ENCODE measurements at places on chromosomes 2 and 18.
A peak's percentile ranks its signal among the peaks of the same experiment; 100 is the strongest.

DNA sequence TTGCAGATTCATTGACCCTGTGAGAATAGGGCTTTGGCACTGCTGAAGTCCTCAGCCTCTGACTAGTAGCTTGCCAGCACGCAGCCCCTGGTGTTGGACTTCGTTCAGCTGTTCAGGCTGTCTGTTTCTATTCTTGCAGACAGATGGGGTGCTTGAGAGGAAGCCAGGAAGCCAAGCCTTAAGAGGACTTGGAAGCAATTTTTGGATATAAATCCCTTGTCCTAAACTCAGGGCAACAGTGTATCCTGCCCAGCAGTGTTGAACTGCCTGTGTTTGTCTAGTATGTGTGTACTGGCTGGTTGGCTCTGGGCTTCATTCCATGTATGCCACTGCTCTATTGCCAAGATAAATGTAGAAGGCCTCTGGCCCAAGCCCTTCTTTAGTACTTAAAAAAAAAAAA, 108.6 kb downstream of the COMMD1 start:
- no peak for DNase-seq

DNA sequence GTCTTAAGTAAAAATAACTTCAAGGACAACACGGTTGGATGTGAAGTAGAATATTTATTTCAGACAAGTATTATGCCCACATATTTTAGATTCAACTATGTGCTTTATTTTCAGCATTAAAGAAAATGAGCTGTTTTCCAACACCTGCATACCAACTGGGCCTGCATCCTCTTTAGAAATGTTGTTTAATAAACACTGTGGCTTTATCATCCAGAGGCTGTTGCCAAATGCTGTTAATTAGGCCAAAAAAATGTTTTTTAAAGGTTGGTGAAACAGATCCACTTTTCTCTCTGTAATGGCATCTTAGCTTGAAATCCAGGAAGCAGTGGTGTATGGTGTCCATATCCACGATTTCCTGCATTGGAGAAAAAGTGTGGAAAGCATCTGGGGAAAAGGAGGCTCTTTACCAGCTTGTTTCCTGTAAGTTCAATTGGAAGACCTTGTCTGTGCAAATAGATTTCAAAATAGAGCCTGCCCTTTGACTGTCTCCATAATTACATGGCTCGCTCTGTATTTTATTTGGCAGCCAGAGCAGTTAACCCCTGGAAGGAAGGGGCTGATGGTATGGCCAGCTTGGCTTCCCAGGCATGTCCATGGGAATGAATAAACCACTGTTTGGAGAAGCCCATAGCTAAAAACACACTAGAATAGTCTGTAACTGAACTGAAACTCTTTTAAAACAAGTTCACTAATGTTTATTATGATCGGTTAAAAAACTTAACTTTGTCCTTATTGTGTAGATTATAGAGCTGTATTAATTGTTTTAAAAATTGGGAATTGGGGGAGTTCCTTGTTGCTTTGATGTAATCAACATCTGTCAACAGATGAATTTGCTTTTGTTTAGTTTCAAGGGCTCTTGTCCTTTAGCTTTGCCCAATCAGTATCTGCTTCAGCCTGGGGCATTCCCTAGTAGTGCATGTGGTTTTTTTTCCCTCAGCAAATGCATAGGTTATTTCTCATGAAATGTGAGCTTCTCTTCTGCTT, 33.0 kb upstream of the DLX1 start:
- no peak for DNase-seq

GRCh38 chr2:238136820-238137537, 1.5 kb upstream of the KLHL30 start:
- DNase-seq, result no peak

DNA sequence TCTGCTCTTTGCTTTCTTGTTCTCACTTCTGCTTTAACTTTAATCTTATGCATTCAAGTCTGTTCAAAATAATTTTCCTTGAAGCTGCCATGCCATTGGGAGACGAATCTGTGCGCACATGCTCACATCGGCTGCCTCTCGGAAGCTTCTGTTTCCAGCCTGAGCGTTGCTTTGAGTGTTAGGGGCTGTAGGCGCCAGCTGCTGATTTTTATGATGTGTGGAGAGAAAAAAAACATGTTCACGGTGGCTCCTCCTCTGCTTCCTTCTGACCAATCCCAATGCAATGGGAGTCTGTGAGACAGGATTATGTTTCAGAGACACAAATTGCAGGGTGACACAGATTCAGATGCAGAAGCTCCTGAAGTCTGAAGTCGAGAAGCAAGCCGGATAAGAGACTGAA, at the start of gene MC4R:
MC4R (minus strand) TSS at position 180 of the 400 bp plus-strand sequence. CDS start 426 bp downstream, outside the sequence.
- DNase-seq, result no peak

GRCh38 chr2:127609818-127610217, 36.1 kb upstream of the GPR17 start:
- no peak for DNase-seq

GRCh38 chr2:36373149-36373926, 17.8 kb downstream of the CRIM1 start:
- no peak for DNase-seq

- peak; percentile 13 for DNase-seq
Observed at GRCh38 chr2:173963323-173963816, 1.8 kb downstream of the SP3 start.

GRCh38 chr2:162072976-162073887, 783 bp downstream of the DPP4 start:
- DNase-seq, result no peak

DNA sequence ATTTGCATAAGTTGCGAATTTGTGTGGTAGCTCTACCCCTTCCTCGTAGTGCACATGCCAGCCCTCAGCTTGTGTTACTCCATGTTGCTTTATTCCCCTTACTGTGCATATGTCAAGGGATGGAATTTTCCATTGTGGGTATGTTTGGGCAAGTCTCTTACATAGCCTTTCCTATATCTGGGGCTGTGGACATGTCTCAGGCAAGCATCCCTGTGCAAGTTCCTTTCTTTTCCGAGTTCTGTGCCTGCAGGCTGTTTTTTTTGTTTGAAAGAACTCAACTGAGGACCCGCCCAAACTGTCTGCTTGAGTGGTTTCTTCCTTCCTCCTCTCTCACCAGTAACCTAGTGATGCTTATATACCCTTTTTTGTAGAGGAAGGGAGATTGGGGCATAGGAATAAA, 1739.1 kb upstream of the PIK3C3 start:
- no peak for DNase-seq

GRCh38 chr2:44906972-44907371, 34.5 kb upstream of the SIX3 start:
- no peak for DNase-seq

GRCh38 chr2:165743442-165743841, 50.6 kb downstream of the GALNT3 start:
- DNase-seq, result no peak

- no peak for DNase-seq
Observed at GRCh38 chr2:88019985-88020384, 3.6 kb upstream of the RNU2-63P start.

- DNase-seq, result no peak
Observed at GRCh38 chr2:236113948-236114347, 54.2 kb downstream of the GBX2 start.

DNA sequence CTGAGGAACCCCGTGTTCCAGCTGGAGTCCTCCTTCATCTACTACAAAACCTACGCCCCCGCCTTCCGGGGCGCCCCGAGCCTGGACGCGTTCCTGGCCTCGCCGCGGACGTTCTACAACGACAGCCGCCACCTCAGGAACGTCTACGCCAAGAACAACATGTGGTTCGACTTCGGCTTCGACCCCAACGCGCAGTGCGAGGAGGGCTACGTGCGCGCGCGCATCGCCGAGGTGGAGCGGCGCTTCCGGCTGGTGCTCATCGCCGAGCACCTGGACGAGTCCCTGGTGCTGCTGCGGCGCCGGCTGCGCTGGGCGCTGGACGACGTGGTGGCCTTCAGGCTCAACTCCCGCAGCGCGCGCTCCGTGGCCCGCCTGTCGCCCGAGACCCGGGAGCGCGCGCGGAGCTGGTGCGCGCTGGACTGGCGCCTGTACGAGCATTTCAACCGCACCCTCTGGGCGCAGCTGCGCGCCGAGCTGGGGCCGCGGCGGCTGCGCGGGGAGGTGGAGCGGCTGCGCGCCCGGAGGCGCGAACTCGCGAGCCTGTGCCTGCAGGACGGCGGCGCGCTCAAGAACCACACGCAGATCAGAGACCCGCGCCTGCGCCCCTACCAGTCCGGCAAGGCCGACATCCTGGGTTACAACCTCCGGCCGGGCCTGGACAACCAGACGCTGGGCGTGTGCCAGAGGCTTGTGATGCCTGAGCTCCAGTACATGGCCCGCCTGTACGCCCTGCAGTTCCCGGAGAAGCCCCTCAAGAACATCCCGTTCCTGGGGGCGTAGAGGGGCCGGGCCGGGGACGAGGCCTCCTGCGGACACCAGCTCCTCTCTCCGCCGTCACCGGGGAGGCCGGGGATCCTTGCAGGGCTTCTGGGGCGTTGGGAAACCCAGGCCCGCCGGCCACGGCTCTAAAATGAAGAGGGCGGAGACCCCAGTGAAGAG, 5.3 kb upstream of the NEU4 start:
- DNase-seq, result peak; percentile 19

- DNase-seq, result no peak
Observed at GRCh38 chr2:176424746-176425145, 155.5 kb downstream of the MTX2 start.

- no peak for DNase-seq
Observed at GRCh38 chr18:26909599-26910290, 44.2 kb upstream of the AQP4 start.

GRCh38 chr2:252001-252602, 11.7 kb downstream of the SH3YL1 start:
- no peak for DNase-seq

- no peak for DNase-seq
Observed at GRCh38 chr18:31241900-31242409, 76.0 kb upstream of the DSG1 start.

- DNase-seq, result no peak
Observed at GRCh38 chr2:238839428-238839827, 8.5 kb upstream of the TWIST2 start.

DNA sequence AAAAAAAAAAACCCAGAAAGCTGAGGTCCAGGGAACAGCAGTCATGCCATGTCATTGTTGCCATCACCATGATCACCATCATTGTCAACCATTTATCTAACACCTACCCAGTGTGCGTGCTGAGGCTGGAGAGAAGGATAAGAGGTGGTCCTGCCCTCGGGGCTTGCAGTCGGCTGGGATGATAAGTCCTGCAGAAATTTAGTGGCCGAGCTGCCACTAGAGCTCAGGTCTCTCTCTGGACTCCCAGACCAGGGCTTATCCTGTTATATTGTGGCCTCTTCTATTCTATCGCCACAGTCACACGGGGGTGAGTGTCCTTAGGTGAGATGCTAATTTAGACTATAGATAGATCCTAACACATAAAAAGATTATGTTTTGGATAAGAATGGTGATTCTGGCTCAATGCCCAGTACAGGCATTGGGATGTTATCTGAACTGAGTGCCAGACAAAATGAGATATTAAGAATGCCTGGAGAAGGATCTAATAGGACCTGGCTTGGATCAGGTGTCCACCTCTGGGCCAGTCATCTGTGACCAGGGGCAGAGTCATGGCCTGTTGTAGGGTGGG, 43.2 kb upstream of the YWHAQ start:
- DNase-seq, result no peak

DNA sequence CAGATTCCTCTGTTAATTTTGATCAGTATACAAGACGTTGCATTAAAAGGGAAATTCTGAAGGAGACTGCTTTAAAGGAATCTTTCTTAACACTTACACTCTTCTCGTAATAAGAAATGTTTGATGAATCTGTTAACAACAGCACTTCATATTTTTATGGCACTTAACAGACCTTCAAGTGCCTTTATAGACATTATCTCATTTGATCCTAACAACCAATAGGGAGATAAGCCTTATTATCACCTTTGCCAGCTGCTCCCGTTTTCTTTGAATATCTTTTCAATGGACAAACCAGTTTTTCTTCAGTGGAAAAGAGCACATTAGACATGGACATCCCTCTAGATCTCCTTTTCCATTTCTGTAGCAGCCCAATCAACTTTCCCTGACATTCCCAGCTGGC, 653.0 kb upstream of the FAM98A start:
- DNase-seq, result no peak

- DNase-seq, result no peak
Observed at GRCh38 chr2:115165529-115166109, 723.2 kb downstream of the DPP10 start.

GRCh38 chr2:72718876-72719275, 107.0 kb downstream of the EXOC6B start:
- DNase-seq, result no peak

GRCh38 chr2:167759531-167759930, 487.9 kb downstream of the STK39 start:
- DNase-seq, result no peak

DNA sequence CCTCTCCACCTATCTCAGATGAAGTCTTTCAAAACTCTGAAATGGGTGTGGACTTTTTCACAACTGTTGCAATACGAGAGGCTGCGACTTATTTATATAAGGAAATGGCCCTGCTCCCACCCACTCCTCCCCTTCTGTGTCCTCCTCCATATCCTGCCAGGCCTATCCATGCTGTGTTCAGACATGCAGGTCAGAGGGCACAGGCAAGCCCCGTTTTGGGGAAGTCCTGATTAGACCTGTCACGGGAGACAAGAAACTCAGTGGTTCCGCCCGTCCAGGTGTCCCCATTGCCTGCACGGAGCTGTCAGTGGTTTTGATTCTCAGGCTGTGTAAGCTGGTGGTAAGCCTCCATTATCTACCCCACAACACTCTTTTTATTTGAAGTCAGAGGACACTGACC, 99.6 kb upstream of the MGAT5 start:
- DNase-seq, result no peak

- no peak for DNase-seq
Observed at GRCh38 chr2:82839036-82839435, 1620.0 kb downstream of the SUCLG1 start.

DNA sequence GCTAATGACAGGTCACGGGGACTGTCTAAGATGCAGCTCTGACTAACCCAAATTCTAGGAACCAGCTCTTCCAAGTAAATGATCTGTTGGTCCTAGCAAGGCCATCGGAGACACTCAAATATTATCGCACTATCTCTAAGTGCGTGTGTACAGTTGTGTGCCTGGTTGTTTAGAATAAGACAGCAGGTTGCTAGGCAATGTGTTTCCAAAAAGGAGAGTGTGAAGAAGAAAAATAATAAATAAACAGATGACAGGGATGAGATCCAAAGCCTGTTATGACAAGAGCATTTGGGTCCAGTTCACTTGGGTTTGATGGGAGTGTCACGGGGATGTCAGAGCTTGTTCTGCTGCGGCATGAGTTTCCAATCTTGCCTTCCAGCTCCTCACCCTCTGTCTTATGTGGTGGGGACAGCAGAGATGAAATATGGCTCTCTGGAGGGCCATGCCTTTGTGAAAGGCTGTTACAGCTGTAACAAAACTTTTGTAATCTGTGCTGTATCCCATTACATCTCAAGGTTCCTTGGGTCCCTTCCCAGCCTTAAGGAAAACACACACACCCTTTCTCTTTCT, 127.5 kb upstream of the TNP1 start:
- no peak for DNase-seq

DNA sequence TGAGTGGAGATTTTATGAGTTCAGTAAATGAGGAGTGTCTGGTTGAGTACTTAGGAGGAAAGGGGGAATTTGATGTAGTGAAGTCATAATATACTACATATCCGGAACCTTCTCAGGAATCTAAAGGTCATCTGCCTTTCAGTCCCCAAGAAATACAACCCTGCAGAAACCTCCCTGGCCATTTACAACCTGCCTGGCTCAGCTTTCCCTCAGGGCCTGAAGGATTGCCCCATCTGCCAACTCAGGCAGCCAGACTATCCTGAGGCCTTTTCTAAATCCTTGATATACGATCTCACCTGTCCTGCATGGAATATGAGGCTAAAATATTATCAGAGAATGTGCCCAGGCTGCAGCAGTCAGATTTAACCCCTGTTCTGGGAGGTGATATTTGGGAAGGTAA, 165.4 kb upstream of the SPOPL start:
- no peak for DNase-seq

Measured in activated CD8-positive, alpha-beta memory T cell treated with anti-CD3 and anti-CD28 coated beads for 1 hour (primary cell).